SW 1271 (cell line): ENCODE measurements at places on chromosomes 5 and 9.
A peak's percentile ranks its signal among the peaks of the same experiment; 100 is the strongest.

- DNase-seq = no peak
Observed at GRCh38 chr5:80254767-80255430, 949 bp downstream of the SERINC5 start.

DNA sequence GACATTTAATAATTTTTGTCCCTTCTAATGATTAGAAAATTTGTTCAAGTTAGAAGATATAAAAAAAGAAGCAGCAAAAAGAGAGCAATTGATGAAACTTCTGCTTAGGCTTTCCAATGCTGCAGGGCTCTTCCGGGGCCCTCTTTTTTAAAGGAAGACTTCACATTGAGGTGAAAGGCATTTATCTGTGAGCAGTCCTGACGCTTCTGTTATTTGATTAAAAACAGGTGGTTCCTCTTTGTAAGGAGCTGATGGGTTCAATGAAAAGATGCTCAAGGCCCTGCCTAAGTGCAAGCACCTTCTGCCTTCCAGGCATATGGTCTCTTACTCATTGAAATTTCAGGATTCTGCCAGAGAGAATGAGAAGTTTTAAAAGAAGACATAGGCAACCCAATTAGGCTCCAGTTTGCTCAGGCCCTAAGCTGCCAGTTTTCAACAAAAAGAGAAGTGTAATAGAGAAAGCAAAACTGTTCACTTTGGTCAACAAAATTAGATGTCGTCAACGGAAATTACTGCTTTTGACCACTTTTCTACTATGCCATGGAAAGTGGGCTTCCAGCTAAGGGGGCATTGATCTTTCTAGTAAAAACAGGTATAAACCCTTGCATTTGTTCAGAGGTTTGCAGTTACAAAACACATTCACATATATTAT, 100.2 kb downstream of the INSYN2B start:
- no peak for DNase-seq

- DNase-seq = no peak
Observed at GRCh38 chr5:145463634-145464033, 371.5 kb downstream of the PRELID2 start.

DNA sequence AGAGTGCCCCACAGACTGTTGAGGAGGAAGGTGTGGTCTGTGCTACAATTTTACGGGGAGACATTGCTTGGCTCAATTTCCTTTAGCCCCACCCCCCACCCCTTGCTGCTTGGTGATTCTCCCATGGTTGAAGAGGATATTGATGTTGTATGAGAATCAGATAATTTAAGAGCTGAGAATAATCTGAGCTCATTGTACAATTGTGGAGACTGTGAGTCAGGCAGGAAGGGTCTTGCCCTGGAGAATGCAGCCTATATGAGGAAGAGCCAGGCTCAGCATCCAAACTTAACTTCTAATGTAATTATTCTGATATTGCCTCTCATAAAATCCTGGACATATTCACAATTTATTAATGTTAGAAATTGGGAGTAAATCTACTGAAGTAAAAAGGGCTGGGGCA, 26.1 kb upstream of the OR2S2 start:
- DNase-seq = no peak

GRCh38 chr9:20558566-20559016, 63.7 kb downstream of the MLLT3 start:
- no peak for DNase-seq

DNA sequence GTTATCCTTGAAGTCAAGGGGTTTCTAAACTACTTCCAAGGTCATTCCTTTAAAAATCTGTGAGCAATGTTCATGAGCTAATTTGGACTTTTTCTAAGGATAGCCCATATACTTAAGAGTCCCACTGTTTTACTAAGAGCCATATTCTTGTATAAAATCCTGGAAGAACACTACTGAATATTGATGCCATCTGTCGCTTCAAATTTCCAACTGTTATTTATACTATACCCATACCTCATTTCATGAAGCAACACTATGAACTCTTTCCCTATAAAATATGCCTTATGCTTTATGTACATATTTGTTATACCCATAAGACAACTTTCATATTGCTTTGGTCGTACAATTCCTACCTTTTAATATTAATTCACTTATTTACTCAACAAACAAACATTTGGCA, 12.4 kb upstream of the ANKRD55 start:
- DNase-seq = no peak

DNA sequence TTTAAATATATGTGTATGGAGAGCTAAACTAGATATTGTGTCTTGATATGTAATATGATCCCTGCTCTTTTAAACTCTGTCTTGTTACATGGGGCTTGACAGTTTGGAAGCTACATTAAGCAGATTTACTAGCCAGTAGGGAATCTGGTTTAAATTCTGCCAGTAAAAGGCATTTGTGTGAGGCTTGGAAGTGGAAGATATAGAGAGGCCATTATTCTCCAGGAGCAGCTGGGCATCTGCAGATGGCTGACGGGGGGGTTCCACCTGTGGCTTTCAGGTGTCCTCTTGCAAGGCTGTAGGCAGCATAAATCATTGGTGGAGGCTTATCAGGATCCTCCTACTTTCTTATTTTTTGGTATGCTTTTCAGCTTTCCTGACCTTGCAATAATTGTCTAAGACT, 179.1 kb upstream of the FBXL7 start:
- no peak for DNase-seq

- no peak for DNase-seq
Observed at GRCh38 chr5:54727874-54728587, 210.5 kb downstream of the SNX18 start.

GRCh38 chr9:101951598-101951997, 213.2 kb upstream of the GRIN3A start:
- no peak for DNase-seq

DNA sequence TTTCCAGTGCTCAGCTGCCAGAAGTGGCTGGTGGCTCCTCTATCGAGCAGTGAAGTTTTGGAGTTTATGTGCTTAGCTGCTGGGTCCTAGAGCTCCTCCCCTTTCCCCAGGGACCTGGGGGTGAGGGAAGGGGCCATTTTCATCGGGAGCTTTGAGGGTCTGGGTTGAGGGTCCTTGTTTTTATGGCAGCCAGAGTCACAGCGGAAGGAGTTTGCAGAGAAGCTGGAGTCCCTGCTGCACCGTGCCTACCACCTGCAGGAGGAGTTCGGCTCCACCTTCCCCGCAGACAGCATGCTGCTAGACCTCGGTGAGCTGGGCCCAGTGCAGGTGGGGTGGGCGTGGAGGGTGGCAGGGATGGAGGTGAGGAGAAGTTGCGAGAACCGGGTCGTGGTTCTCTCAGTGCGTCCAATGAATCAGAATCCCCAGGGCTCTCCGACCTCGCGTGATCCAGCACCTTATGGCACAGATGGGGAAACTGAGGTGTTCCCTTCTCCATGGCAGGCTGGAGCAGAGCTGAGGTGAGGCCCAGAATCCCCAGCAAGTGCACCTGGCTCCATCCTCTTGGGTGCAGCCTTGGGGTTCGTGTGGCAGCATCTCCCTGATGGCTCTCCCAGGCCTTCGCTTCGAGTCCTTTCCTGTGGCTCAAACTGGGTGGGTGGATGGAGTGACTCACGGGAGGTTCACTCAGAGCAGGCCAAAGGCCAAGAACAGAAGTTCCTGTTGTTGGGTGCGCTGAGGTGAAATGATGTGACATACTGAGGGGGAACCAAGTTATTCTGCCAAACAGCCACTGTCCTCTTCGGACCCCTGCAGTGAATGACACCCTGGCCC, 21.7 kb upstream of the DOLPP1 start:
- no peak for DNase-seq

- peak; percentile 81 for DNase-seq
Observed at GRCh38 chr5:96629774-96630173, 32.4 kb upstream of the CAST start.

GRCh38 chr5:134026521-134027287, 21.9 kb upstream of the VDAC1 start:
- peak; percentile 71 for DNase-seq

GRCh38 chr5:54018438-54018837, 291.9 kb downstream of the ARL15 start:
- DNase-seq = no peak

DNA sequence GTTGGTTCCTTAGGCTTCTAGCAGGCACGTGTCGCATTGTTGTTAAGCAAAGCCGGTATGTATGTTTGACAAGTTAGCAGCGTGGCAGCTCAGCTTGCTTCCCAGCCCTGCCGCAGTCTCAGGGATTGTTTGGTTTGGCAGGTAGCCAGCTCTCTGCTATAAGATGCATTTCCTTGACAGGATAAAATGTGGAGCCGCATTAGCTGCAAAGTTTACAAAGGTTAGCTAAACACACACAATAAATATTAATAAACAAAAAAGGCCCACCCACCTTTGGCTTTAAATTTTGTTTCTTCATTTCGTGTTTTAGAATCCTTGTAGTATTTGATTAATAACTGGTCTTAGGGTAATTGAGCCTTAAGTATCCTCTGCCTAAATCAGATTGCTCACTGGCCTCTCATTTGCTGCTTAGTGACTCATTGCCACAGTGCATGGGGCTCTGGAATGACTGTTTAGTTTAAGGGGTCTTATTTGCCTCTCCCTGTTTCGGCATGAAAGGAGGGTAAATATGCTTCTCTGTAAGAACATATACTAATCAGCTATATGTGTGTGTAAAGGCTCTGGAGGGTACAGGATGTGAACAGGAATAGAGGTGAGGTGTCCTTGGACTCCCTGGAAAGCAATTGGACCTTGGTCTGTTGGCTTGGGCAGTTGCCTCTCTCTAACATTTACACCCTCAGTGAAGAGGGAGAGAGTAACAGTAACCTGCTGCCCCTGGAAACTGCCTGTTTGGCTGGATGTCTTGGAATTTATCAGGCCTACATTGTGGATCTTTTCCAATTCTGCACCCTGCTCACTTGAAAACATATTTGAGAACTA, 122.0 kb downstream of the GDNF start:
- DNase-seq = no peak

DNA sequence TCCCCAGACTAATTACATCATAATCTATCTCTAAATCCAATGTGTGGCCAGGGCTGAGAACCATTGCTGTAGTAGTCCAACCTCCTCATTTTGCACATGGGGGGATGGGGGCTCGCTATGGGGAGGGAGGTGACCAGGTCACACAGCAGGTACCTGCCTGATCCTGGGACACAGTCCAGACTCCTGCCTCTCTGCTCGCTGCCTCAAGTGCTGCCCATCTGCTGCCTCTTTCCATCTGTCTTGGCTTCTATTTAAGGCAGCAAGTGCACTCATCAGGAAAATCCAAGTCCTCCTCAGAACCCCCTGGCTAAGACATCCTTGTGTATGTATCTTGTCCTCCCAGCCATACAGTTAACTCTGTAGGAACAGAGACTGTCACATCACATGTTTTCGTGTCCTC, 57.7 kb upstream of the FRRS1L start:
- DNase-seq = no peak

DNA sequence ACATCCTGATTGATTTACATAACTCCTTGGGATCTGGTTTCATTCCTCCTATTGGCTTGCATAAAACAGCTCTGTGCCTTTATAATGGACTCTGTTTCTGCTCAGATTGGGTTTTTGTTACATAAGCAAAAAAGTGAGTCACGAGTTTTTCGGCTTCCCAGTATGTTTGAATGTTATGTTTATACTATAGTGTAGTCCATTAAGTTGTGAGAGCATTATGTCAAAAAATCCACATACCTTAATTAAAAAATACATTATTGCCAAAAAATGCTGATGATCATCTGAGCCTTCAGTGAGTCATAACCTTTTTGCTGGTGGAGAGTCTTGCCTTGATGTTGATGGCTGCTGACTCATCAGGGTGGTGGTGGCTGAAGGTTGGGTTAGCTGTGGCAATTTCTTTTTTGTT, 144.6 kb downstream of the CCDC171 start:
- DNase-seq = peak; percentile 29

DNA sequence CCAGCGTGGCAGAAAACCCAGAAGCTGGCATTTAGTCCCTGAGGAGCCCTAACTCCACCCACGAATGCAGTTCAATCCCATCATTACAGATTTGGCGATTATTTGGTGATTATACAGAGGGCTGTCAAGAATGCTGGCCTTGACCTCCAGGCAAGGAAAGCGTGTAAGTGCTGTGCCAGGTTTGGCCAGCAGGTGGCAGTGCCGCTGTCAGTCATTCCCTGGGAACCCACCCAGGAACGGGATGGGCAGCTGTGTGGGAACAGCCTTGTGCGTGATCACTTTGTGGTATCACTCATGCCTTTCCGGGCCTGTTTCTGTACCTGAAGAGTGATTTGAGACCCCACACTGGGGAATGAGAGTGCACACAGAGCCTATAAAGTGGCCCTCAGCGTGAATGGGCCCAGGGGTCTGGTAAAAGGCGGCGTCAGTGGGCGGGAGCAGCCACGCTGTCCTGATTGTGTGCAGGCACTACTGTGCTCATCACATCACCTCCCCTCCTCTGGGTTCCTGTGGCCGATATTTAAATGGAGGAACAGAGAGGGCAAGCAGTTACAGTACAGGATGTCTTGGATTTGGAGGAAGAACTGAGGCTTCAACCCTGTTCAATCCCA, 215.6 kb downstream of the ROR2 start:
- no peak for DNase-seq

GRCh38 chr9:136293476-136294077, 10.3 kb downstream of the CCDC187 start:
- no peak for DNase-seq

GRCh38 chr5:168796593-168797580, 217.7 kb upstream of the PANK3 start:
- DNase-seq = no peak

DNA sequence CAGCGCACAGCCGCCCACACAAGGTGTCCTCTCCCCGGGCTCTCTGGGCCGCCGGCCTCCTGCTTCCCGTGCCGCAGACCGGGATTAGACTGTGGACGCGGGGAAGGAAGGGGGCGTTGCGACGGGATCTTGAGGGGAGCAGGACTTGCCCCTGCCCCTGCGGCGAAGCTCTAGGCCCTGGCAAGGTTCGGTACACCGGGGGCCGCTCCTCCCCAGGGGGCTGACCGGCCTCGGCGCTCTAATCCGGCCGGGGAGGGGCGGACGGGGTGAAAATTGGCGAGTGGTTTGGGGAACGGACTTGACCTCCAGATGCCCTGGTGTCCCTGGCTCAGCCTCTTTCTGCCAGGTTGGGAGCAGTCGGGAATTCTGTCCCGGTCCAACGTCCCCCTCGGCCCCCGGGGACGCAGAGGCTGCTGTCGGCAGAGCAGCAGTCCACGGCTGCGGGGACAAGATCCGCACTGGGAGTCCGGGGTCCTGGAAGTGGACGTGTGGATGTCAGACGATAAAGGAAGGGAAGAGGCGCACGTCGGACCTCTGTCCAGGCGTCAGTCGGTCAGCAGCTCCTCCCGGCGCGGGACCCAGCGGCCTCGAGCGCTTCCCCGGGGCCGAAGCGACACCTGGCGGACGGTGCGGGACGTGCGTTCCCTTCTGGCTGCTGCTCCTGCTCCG, 1.9 kb upstream of the CNTFR start:
- no peak for DNase-seq

- DNase-seq = no peak
Observed at GRCh38 chr5:134550271-134551214, 25.1 kb downstream of the JADE2 start.

DNA sequence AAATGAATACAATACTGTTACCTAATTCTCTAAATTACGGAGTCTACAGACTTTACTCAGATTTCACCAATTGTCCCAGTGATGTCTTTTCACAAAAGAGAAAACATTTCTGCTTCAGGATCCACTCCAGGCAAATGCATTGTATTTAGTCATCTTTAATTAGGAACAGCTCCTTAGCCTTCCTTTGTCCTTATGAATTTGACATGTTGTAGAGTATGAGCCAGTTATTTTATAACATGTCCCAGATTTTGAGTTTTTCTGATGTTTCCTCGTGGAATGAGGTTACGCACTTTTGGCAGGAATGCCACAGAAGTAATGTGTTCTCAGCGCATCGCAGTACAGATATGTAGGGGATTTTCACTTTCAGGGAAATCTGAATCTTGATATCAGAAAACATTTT, 10.5 kb downstream of the HABP4 start:
- DNase-seq = no peak

GRCh38 chr9:94918038-94918753, 191.7 kb downstream of the AOPEP start:
- no peak for DNase-seq
